ENCODE measurements at places on chromosomes 4 and X. TPM values are rescaled to one million over a fixed set of nuclear protein-coding genes. Genes with fewer than 3 reads are reported as not detected.
A peak's percentile ranks its signal among the peaks of the same experiment; 100 is the strongest.

Gene ANOS1
- total RNA-seq, result not detected

Gene KCND1
- 2.5 TPM for total RNA-seq

Gene NUDT6
- 6.2 TPM for total RNA-seq

Gene TRPC5OS
- not detected for total RNA-seq

DNA sequence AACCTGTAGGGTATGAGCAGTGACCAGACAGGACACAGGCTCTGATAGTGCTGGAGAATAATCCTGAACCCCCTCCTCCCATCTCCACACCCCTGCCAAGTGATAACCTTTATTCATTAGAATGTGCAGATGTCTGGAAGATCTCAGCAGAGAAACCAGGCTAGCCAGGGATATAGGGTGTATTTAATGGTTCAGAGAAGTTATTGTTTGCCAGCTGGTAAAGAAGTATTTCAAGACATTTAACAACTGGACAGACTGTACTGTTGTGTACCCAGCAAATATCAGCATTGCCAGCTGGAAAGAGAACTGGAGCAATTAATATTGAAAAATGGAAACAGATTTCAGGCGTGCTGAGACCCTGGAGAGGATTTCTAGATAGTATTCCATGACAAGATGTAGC lies 94.5 kb downstream of the RASGEF1B start:
- H3K4me1 ChIP-seq, result no peaks in the 10 kb centered on the region
- no peak overlapping the region for H3K4me3 ChIP-seq

DNA sequence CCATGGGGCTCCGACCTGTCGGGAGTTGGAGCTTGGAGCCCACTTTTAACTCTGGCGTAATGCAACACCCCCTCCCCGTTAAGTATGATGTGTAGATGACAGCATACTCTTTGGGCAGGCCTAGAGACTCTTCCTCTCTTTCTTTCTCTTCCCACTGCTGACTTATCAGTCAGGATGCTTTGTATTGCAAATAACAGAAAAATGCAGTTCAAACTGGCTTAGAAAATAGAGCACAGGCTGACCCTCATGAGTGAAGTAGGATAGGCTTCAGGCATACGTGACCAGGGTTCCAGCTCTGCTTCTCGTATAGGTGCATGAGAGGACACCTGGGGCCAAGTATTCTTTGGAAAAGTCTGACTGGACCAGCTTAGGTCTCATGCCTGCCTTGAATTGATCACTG lies 23.3 kb upstream of the RNF4 start:
- no peak for DNase-seq
- peaks cover 4% of the 10 kb centered on the region for H3K4me1 ChIP-seq
- no peak overlapping the region for H3K27ac ChIP-seq
- no peaks in the 10 kb centered on the region for H3K27me3 ChIP-seq
- no peaks in the 10 kb centered on the region for H3K36me3 ChIP-seq

GRCh38 chr4:145566768-145567167 lies 52.4 kb upstream of the MMAA start:
- H3K4me1 ChIP-seq, result no peaks in the 10 kb centered on the region
- H3K27ac ChIP-seq, result no peak overlapping the region
- no peaks in the 10 kb centered on the region for H3K36me3 ChIP-seq

- H3K36me3 ChIP-seq, result no peaks in the 10 kb centered on the region
- H3K27ac ChIP-seq, result no peak overlapping the region
- H3K4me3 ChIP-seq, result no peak overlapping the region
- no peak for DNase-seq
Measured at GRCh38 chr4:39383690-39384089, 17.5 kb upstream of the RFC1 start.

DNA sequence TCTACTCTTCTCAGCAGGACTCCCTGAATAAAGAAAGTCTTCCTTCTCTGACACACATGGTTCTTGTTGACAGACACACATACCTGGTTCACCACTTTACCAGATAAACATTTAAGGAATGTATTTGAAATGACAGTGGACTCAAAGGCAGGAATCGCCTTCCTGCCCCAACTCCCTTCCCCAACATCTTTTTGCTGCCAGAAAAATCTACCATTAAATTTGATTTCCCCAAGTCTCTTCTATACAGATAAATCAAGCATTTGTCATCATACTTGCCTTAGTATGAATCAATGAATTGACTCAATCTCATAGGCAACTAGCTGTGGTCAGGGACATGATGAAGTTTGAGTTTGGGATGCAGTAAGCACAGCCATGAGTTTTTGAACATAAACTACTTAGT lies 23.3 kb upstream of the ANXA5 start:
- H3K36me3 ChIP-seq, result no peaks in the 10 kb centered on the region
- no peak overlapping the region for H3K4me3 ChIP-seq
- DNase-seq, result no peak
- no peaks in the 10 kb centered on the region for H3K4me1 ChIP-seq
- no peak overlapping the region for H3K27ac ChIP-seq
- H3K27me3 ChIP-seq, result peaks cover 10% of the 10 kb centered on the region

- H3K4me1 ChIP-seq, result no peaks in the 10 kb centered on the region
- DNase-seq, result no peak
- H3K36me3 ChIP-seq, result no peaks in the 10 kb centered on the region
- no peak overlapping the region for H3K4me3 ChIP-seq
- H3K27me3 ChIP-seq, result peaks cover 2% of the 10 kb centered on the region
Measured at GRCh38 chr4:80526697-80527096, 191.2 kb downstream of the CFAP299 start.

DNA sequence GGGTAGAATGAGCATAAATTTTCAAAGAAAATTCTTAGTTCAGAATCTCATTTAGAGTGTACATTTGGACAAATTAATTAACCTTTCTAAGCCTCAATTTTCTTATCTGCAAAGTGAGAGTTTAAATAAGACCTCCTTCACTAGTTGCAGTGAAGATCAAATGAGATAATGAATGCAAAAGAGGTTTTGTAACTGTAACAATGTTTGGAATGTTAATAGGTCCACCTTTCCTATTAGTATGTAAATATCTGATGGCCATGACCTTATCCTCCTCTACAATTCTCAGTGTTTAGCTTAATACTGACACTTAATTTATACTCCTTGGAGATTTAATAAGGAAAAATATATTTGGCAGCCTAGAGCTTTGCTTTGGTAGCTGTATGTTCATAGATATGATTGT lies 138.8 kb downstream of the GABRG1 start:
- no peaks in the 10 kb centered on the region for H3K4me1 ChIP-seq
- no peaks in the 10 kb centered on the region for H3K27me3 ChIP-seq
- no peak overlapping the region for H3K27ac ChIP-seq
- H3K36me3 ChIP-seq, result no peaks in the 10 kb centered on the region
- no peak overlapping the region for H3K4me3 ChIP-seq
- DNase-seq, result no peak

DNA sequence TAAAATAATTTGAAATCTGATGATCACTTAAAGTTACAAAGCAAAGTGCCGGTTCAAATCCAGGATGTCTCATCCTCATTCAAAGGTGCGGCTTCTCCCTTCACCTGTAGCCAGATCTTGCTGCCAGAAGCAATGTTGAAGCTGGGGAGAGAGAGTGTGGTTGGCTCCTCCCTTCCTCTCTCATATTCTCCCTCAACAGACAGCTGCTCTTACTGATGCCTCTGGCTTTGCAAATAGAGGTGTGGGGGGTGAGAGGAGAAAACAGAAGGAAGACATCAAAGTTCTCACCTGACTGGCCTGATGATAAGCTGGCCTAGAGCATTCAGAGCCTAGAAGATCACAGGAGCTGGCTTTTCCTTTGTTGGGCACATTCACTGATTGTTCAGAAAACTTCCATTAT lies 28.3 kb upstream of the BTC start:
- no peak for DNase-seq
- H3K4me1 ChIP-seq, result no peaks in the 10 kb centered on the region
- H3K27ac ChIP-seq, result no peak overlapping the region
- peaks cover 1% of the 10 kb centered on the region for H3K27me3 ChIP-seq

DNA sequence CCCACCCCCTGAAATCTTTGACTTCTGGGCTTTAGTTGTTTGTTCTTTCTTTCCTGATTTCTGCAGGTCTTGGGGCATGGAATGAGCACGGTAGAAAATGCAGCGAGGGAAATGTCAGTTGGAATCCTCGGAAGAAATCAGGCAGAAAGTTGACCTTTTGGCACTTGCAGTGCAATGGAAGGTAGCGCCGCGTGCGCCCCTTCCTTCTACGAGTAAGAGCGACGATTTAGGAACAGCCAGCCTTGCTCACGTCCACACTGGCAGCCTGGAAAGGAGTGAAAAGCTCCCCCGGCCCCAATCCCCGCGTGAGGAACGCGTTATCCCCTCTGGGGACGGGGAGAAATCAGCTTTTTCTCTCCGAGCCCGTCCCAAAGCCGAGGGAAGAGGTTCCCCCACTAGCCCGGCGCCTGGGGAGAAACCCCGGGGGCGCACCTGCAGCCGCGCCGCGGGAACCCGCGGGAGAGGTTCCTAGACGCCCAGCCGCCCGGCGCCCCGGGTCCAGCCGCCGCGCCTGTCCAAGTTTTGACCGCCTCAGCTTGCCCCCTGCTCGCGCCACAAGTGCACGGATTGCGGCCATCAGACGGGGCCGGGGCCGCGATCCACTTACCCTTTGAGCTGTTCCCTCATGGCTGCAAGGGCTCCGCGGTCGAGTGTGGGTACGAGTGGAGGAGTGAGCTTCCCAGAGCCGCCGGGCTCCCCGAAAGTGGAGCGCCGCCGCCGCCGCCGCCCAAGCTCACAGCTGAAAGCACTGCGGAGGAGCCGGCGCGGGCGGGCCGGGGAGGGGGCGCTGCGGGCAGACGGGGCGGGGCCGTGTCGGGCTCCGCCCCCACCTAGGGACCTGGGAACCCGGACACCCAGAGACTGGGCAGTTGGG lies 194.6 kb upstream of the FTHL17 start:
- H3K4me3 ChIP-seq, result peak overlapping the region; percentile 37
- H3K27ac ChIP-seq, result no peak overlapping the region
- no peaks in the 10 kb centered on the region for H3K4me1 ChIP-seq
- H3K27me3 ChIP-seq, result peaks cover 9% of the 10 kb centered on the region
- no peaks in the 10 kb centered on the region for H3K36me3 ChIP-seq
- peak; percentile 11 for DNase-seq

DNA sequence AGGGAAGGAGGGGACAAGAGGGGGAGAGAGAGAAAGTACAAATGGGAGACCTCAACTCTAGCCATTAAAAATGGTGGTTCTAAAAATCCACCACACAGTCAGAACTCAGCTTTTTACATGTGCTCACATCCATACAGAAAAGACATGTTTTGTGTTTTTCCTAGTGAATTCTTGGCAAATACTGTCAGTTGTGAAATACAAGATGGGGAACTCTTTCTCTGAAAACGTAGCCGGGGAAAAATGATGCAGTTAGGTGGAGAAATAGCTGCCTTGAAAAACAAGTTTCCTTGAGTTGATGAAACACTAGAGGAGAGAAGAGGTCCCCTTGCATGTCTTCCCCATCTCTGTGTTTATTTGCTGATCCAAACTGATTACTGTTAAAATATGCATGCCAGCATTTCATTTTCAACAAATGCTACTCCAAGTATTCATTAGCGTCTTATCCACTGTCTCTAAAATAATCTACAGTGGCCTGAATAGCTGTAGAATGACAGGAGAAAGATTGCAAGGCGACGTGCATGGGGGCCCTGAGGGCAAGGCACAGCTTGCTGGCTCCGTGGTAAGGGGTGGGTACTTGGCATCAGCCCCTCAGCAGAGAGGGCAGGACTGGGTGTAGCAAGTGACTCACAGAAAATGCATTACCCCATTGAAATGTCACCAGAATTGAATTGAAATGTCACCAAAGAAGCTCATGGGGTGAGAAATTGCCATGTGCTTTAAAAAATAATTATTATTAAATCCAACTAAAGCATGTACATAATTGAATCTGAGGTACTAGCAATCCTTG lies 48.1 kb upstream of the TBL1X start:
- H3K27me3 ChIP-seq, result no peaks in the 10 kb centered on the region
- H3K4me3 ChIP-seq, result no peak overlapping the region
- H3K36me3 ChIP-seq, result no peaks in the 10 kb centered on the region
- H3K27ac ChIP-seq, result no peak overlapping the region

DNA sequence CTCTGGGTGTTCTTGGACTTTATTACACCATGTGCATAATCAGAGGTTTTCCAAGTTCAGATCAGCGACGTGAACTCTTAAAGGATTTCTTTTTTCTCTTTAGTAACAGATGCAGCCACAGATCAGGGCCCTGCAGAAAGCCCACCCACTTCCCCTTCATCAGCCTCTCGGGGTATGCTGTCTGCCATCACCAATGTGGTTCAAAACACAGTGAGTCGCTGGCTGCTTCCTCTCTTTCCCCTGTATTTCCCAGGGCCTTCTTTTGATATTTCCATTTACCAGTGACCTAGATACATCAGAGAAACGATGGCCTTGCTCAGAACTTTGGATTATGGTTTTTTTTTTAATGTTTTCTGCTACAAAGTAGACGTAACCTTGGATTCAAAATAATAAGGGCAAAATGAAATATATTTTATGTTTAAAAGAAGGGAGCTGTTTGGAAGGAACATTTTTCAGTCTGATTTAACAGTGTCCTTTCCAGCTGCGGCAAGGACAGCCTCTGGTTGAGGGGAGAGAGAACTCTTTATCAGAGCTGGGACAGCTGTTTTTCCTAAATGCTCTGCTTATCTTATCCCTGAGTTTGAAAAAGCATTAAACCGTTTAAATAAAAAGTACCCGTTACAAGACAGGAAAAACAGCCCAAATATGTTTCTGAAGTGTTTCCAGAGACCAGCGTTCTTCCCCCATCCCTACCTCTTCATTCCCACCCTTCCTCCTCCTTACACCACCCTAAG lies 38.2 kb downstream of the FAM114A1 start:
- no peaks in the 10 kb centered on the region for H3K36me3 ChIP-seq
- peak overlapping the region; percentile 1 for H3K27ac ChIP-seq
- H3K4me3 ChIP-seq, result no peak overlapping the region

DNA sequence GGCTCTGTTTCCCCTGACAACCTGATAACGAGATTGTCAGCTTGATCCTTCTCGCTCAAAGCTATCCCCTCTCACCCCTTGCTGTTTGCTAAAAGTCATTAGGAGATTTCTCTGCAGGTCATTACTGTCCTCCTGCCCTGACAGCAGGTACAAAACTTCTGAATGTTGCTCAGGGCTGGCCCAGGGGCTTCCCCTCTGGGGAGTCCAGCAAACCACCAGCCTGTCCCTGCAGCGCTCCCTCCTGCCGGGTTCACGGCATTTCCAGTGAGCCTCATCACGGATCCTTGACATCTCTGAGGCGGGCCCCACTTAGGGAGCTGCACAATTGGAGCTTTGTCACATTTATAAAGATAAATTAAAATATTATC lies 5.2 kb upstream of the SORCS2 start:
- DNase-seq, result no peak
- H3K4me3 ChIP-seq, result no peak overlapping the region
- peaks cover 28% of the 10 kb centered on the region for H3K27me3 ChIP-seq

DNA sequence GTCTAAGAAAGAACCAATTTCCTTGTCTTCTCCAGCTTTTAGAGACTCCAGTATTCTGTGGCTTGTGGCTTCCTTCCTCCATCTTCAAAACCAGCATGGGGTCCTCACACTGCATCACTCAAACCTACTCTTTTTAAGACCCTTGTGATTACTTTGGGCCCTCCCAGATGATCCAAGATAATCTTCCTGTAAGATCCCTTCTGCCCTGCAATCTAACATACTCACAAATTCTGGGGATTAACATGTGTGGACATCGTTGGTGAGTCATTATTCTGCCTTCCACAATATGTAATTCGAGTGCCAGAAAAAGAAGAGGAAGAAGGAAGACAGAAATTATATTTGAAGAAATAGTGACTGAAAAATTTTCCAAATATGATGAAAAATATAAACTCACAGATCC lies 47.9 kb downstream of the BEND4 start:
- no peaks in the 10 kb centered on the region for H3K4me1 ChIP-seq
- H3K27ac ChIP-seq, result no peak overlapping the region
- H3K4me3 ChIP-seq, result no peak overlapping the region
- H3K27me3 ChIP-seq, result peaks cover 6% of the 10 kb centered on the region
- no peaks in the 10 kb centered on the region for H3K36me3 ChIP-seq
- no peak for DNase-seq

All from activated CD4-positive, alpha-beta memory T cell treated with anti-CD3 and anti-CD28 coated beads for 36 hours (primary cell).